Left ventricle myocardium inferior (tissue), 1 donor: ENCODE measurements at places on chromosomes 1 and 21.

DNA sequence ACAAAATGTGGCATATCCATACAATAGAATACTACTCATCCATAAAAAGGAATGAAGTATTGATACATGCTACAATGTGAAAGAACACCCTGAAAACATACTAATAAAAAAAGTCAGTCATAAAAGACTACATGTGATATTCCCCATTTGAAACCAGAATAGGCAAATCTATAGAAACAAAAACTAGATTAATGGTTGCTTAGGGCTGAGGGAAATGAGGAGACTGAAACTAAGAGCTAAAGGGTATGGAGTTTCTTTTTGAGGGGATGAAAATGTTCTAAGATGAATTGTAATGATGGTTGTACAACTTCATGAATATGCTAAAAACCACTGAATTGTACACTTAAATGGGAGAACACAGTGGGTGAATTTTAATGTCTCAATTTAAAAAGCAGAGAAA is 50.9 kb downstream of the ACBD6 start:
- peaks cover 19% of the 10 kb centered on the region for H3K36me3 ChIP-seq
- no peak overlapping the region for H3K4me3 ChIP-seq
- DNase-seq, result no peak
- H3K27ac ChIP-seq, result no peak overlapping the region

GRCh38 chr1:89939693-89940438 is 55.0 kb upstream of the ZNF326 start:
- no peak for DNase-seq
- no peak overlapping the region for H3K27ac ChIP-seq
- peaks cover 5% of the 10 kb centered on the region for H3K36me3 ChIP-seq

GRCh38 chr1:225477296-225477911 is 49.6 kb upstream of the LBR start:
- no peak overlapping the region for H3K27ac ChIP-seq
- no peak overlapping the region for H3K4me3 ChIP-seq
- DNase-seq, result no peak
- H3K27me3 ChIP-seq, result no peaks in the 10 kb centered on the region

GRCh38 chr1:110676970-110677369 is 2.2 kb upstream of the KCNA3 start:
- H3K27ac ChIP-seq, result no peak overlapping the region
- peaks cover 18% of the 10 kb centered on the region for H3K4me1 ChIP-seq
- no peak for DNase-seq

- H3K27me3 ChIP-seq, result no peaks in the 10 kb centered on the region
- no peak for DNase-seq
- no peak overlapping the region for H3K27ac ChIP-seq
- H3K4me3 ChIP-seq, result no peak overlapping the region
Measured at GRCh38 chr21:39882151-39882838, 15.1 kb downstream of the PCP4 start.

GRCh38 chr1:209150114-209150513 is 433.4 kb upstream of the CAMK1G start:
- H3K27me3 ChIP-seq, result no peaks in the 10 kb centered on the region
- no peak overlapping the region for H3K4me3 ChIP-seq
- DNase-seq, result no peak
- H3K4me1 ChIP-seq, result no peaks in the 10 kb centered on the region
- H3K27ac ChIP-seq, result no peak overlapping the region
- H3K36me3 ChIP-seq, result no peaks in the 10 kb centered on the region

DNA sequence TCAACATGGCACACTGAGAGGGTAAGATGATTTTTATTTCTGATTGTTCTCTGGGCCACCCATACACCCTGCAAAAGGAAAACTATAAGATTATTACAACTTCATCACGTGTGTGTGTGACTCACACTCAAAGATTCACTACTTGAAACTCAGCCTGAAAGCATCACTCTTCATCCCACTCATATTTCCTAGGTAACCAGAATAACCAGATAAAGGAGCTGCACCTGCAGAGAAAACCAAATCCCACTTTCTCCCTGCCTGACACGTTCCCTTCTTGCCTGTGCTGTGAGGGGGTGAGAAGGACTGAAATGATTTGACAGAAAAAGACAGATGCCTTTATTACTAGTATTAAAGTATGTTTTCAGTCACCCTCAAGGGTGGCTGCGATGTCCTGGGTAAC is 131.6 kb downstream of the TGFBR3 start:
- no peaks in the 10 kb centered on the region for H3K27me3 ChIP-seq
- no peak overlapping the region for H3K4me3 ChIP-seq
- H3K27ac ChIP-seq, result peak overlapping the region; percentile 83

GRCh38 chr1:235783148-235783776 is 83.4 kb downstream of the LYST start:
- H3K36me3 ChIP-seq, result peaks cover 42% of the 10 kb centered on the region
- no peaks in the 10 kb centered on the region for H3K4me1 ChIP-seq
- H3K27ac ChIP-seq, result no peak overlapping the region

GRCh38 chr1:32151319-32151787 is 28.1 kb upstream of the TXLNA start:
- no peaks in the 10 kb centered on the region for H3K27me3 ChIP-seq
- no peak overlapping the region for H3K27ac ChIP-seq
- H3K4me3 ChIP-seq, result no peak overlapping the region
- H3K4me1 ChIP-seq, result peaks cover 18% of the 10 kb centered on the region

DNA sequence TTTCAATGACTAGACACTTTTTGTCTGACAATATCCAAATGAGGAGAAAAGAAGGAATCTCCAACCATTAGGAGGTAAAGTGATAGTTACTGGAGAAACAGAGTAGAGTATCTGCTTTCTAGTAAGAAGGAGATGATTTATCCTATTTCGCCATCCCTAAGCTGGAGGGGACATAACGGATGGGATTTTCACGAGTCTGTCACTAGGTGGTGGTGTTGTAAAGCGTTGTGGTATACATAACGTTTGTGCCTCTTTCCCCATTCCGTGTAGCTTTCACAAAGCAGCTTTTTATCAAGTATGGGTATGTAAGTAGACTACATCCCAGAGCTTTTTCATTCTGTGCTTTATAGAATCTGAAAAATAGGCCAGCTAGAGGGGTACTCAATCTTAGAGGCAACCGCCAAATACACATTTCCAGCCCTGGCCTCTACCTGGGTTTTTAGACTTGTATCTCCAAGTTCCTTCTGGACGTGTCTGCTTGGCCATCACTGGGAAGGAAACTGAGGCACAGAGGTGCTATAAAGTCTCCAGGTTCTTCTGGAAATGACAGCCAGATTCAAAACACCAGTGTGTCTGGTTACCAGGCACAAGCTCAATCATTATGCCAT is 33.3 kb upstream of the FAM3B start:
- H3K36me3 ChIP-seq, result no peaks in the 10 kb centered on the region
- no peak overlapping the region for H3K4me3 ChIP-seq
- peaks cover 5% of the 10 kb centered on the region for H3K4me1 ChIP-seq
- peaks cover 26% of the 10 kb centered on the region for H3K27me3 ChIP-seq
- DNase-seq, result no peak
- H3K27ac ChIP-seq, result no peak overlapping the region

DNA sequence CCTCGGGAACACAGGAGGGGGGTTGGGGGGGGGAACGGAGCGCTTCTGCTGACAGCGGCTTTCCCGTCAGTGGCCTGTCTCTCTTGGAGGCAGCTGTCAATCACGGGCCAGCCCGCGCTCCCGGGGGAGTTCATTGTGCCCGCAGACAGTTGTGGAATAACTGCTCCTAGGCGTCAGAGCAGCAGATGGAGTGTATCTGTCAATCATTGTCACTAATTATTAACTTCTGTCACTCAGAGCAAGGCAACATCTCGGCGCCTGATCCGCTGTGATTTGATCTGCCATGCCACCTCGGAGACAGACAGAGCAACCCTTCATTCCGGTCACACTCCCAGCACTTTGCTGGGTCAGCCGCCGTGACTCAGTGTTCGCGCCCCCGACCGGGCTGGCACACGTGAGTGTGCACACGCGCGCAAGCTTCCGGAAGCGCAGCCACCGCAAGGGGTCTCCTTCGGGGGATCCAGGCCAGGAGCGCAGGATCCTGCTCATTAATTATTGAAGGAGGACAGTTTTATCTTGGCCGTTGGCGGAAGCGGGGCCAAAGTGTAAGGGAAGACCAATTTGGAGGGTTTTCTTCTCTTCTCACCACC is 75.8 kb downstream of the RRAGC start:
- H3K4me1 ChIP-seq, result peaks cover 7% of the 10 kb centered on the region
- H3K4me3 ChIP-seq, result peak overlapping the region; percentile 14
- no peaks in the 10 kb centered on the region for H3K36me3 ChIP-seq
- H3K27ac ChIP-seq, result no peak overlapping the region
- peaks cover 100% of the 10 kb centered on the region for H3K27me3 ChIP-seq
- DNase-seq, result no peak

- no peaks in the 10 kb centered on the region for H3K27me3 ChIP-seq
- H3K4me1 ChIP-seq, result peaks cover 16% of the 10 kb centered on the region
- H3K27ac ChIP-seq, result no peak overlapping the region
- peaks cover 98% of the 10 kb centered on the region for H3K36me3 ChIP-seq
- DNase-seq, result no peak
- H3K4me3 ChIP-seq, result no peak overlapping the region
Measured at GRCh38 chr1:51790385-51790784, 88.1 kb downstream of the NRDC start.

DNA sequence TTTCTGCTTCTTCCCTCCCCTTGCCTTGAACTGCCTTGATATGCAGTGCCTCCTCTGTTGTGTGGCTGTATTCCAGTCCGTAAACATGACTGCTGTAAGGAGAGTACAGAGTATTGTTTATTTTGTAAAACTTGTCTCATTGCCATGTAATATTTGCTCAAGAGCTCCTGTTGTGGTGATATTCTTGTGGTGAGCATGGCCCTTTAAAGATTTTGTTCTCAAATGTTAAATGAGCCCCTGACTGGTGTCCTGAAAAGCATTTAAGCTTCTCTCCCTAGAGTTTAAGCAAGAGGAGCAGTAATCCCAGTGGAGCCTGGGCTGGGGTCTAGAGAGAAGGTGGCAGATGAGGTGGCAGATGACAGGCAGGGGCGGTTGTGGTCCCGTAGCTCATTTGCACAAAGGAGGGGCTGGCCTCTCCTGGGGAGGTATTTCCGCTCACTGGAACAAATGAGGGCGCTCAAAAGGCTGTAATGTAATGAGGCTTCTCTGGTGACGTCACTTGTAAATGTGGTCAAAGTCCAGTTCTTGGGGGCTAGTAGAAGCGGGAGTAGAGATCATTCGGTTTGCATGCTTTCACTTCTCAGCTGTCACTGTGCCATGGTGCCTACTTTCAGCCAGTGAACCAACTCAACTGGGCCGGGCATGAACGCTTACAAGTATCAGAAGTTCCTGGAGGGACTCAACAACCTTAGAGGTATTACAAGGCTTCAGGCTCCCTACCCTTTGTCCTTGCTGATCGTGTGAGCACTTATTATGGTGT is 46.0 kb upstream of the MACF1 start:
- no peak for DNase-seq
- peak overlapping the region; percentile 35 for H3K27ac ChIP-seq
- H3K36me3 ChIP-seq, result no peaks in the 10 kb centered on the region
- peaks cover 62% of the 10 kb centered on the region for H3K4me1 ChIP-seq
- H3K27me3 ChIP-seq, result no peaks in the 10 kb centered on the region

- DNase-seq, result no peak
- H3K27ac ChIP-seq, result no peak overlapping the region
- H3K36me3 ChIP-seq, result no peaks in the 10 kb centered on the region
- no peaks in the 10 kb centered on the region for H3K27me3 ChIP-seq
- H3K4me1 ChIP-seq, result peaks cover 13% of the 10 kb centered on the region
Measured at GRCh38 chr1:55347866-55348265, 132.7 kb upstream of the USP24 start.

GRCh38 chr1:214901718-214902117 is 180.8 kb upstream of the KCNK2 start:
- no peak for DNase-seq
- H3K4me1 ChIP-seq, result no peaks in the 10 kb centered on the region
- no peaks in the 10 kb centered on the region for H3K36me3 ChIP-seq
- H3K27ac ChIP-seq, result no peak overlapping the region
- no peaks in the 10 kb centered on the region for H3K27me3 ChIP-seq
- H3K4me3 ChIP-seq, result no peak overlapping the region

DNA sequence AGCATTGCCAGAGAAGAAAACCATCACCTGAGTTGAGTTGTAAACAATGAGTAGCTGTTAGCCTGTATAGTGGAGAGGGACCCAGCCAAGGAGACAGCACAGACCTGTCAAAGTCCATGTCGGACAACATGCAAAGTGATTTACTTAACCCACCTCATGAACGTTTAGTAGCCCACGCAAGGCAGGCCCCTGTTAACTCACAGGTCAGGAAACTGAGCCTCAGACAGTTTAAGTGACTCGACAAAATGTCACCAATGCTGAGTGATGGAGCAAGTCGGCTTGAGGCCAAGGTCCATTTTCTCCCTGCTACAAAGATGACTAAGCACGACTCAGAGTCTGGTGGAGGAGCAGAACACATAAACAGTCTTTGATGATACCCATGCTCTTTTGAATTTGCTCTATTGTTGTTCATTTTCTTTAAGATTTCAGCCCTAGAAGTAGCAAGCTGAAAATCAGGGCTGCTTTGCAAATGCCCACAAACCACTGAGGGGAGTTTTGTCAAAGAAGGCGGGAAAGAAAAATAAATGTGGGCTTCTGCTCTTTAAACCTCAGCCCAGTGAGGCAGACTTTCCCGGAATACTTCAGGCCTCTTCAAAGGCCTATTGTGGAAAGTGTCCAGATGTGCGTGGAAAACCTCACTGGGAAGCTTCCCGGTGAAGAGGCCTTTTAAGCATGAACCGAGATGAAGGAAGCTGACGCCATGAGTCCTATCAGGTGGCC is 83.8 kb upstream of the HOOK1 start:
- H3K27ac ChIP-seq, result peak overlapping the region; percentile 84
- peak; percentile 63 for DNase-seq
- no peak overlapping the region for H3K4me3 ChIP-seq

GRCh38 chr1:44294588-44295007 is 60.5 kb downstream of the ERI3 start:
- H3K4me3 ChIP-seq, result no peak overlapping the region
- no peak for DNase-seq
- peaks cover 18% of the 10 kb centered on the region for H3K4me1 ChIP-seq
- peaks cover 46% of the 10 kb centered on the region for H3K36me3 ChIP-seq

- no peak overlapping the region for H3K27ac ChIP-seq
- H3K4me1 ChIP-seq, result peaks cover 25% of the 10 kb centered on the region
- H3K27me3 ChIP-seq, result no peaks in the 10 kb centered on the region
- no peaks in the 10 kb centered on the region for H3K36me3 ChIP-seq
- no peak overlapping the region for H3K4me3 ChIP-seq
Measured at GRCh38 chr1:222818171-222818570, 3.3 kb downstream of the DISP1 start.

DNA sequence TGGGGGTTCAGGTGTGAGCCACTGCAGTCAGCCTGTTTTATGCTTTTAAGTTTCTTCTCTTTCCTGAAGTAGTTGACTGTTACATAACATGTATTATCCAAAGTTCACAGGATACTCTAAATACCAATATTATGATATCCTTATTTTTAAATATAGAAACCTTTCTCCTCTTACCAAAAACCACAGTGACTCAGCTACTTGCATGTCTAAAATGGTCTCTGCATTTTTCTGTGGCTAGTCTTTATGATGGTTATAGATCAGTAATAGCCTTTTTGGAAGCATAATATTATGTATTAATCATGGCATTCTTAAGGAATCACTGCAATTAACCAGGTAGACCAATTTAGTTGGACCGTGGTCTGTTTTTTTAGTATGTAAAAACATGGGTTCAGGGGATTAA is 210.8 kb upstream of the CACYBP start:
- H3K4me3 ChIP-seq, result no peak overlapping the region
- H3K27me3 ChIP-seq, result no peaks in the 10 kb centered on the region
- no peak for DNase-seq
- no peak overlapping the region for H3K27ac ChIP-seq
- H3K36me3 ChIP-seq, result no peaks in the 10 kb centered on the region
